ENCODE measurements at places on chromosomes 2 and 18. TPM values are rescaled to one million over a fixed set of nuclear protein-coding genes. Genes with fewer than 3 reads are reported as not detected.
A peak's percentile ranks its signal among the peaks of the same experiment; 100 is the strongest.

GRCh38 chr2:196248467-196249094, 77.2 kb upstream of the STK17B start:
- peak overlapping the region; percentile 79 for H3K27ac ChIP-seq
- H3K27me3 ChIP-seq, result no peaks in the 10 kb centered on the region
- no peak for DNase-seq

GRCh38 chr2:36367895-36368353, 12.3 kb downstream of the CRIM1 start:
- H3K36me3 ChIP-seq, result no peaks in the 10 kb centered on the region
- no peaks in the 10 kb centered on the region for H3K27me3 ChIP-seq
- H3K27ac ChIP-seq, result peak overlapping the region; percentile 25
- no peak for DNase-seq
- peak overlapping the region; percentile 15 for H3K4me3 ChIP-seq

DNA sequence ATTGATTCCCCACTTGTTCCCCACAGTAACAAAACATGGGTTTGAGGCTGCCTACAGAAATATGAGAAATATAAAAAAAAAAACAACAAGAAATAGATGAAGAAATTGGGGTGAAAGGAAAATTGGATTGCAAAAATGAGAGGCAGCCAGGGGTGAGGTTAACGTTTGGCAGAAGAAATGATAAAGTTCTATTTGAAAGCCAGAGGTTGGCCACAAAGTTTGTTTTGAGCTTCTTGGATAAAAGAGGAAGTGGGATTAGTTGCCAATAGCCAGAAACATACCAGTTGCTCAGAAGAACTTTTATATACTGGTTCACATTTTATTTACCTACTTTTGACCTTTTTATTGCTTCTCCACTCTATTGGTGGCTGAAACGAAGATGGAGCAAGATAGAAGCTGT, 67.5 kb downstream of the FASTKD2 start:
- H3K4me3 ChIP-seq, result no peak overlapping the region
- DNase-seq, result no peak
- H3K27me3 ChIP-seq, result no peaks in the 10 kb centered on the region
- H3K27ac ChIP-seq, result no peak overlapping the region
- no peaks in the 10 kb centered on the region for H3K36me3 ChIP-seq

GRCh38 chr18:1995041-1995612, 576.2 kb downstream of the METTL4 start:
- H3K27me3 ChIP-seq, result no peaks in the 10 kb centered on the region
- H3K4me1 ChIP-seq, result no peaks in the 10 kb centered on the region
- DNase-seq, result no peak
- no peaks in the 10 kb centered on the region for H3K36me3 ChIP-seq

- no peak overlapping the region for H3K4me3 ChIP-seq
- no peaks in the 10 kb centered on the region for H3K27me3 ChIP-seq
- H3K4me1 ChIP-seq, result peaks cover 4% of the 10 kb centered on the region
Observed at GRCh38 chr2:237507512-237507911, 20.5 kb downstream of the MLPH start.

DNA sequence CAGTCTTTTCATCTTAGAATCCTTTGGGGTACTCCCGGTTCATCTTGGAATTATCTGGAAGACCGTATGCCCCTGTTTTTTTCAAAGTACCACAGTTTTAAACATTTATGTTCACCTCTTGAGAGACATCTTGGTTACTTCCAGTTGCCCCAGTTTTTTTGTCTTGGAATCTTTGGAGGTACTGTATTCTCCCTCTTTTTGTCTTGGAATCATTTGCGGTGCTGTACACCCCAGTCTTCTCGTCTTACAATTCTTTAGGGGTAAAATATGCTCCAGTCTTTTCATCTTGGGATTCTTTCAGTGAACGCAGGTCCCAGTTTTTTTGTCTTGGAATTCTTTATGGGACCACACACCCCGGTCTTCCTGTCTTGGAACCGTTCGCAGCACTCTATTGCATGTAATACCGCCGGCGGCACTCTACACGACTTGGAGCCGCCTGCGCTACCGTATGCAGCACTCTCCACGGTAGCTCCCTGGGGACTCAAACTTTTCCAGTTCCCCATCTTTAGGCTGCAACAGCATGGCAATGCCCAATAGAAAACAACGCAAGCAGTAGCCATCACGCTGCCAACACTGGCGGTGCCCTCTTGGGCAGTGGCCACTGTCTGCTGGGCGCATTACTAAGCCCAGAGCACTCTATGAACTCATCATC, 21.2 kb upstream of the ZDBF2 start:
- H3K4me3 ChIP-seq, result no peak overlapping the region
- no peaks in the 10 kb centered on the region for H3K4me1 ChIP-seq
- DNase-seq, result no peak
- H3K27ac ChIP-seq, result no peak overlapping the region
- no peaks in the 10 kb centered on the region for H3K27me3 ChIP-seq

GRCh38 chr2:150625741-150626140, 138.3 kb upstream of the RND3 start:
- no peaks in the 10 kb centered on the region for H3K36me3 ChIP-seq
- H3K4me1 ChIP-seq, result peaks cover 15% of the 10 kb centered on the region
- no peak overlapping the region for H3K27ac ChIP-seq
- H3K27me3 ChIP-seq, result no peaks in the 10 kb centered on the region

GRCh38 chr18:78559584-78559983, 420.0 kb upstream of the SALL3 start:
- no peak for DNase-seq
- H3K4me3 ChIP-seq, result no peak overlapping the region
- no peaks in the 10 kb centered on the region for H3K27me3 ChIP-seq
- no peak overlapping the region for H3K27ac ChIP-seq

Gene ATRAID
- 174 TPM for total RNA-seq

Gene POMC
- total RNA-seq, result 5.7 TPM

Gene CNTNAP5
- not detected for total RNA-seq

Gene IL1F10
- total RNA-seq, result not detected

Measured in thoracic aorta (tissue), 2 donors.